ENCODE measurements at places on chromosomes 13 and 19.

DNA sequence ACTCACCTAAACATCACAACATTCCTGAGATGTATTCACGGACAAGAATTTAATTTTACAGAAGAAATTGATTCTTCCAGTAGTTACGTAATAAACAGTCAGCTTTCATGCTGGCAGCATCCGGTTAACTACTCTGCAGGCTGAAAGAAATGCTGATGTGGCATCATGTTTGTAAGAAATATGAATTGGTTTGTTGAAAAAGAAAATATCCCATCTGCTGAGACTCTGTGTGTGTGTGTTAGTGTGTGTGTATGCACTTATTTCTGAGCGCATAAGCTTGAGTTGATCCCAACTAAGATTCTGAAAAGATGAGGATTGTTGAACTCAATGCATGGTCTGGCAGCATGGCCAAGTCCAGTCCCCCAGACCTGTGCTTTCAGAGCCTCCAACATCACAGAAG lies 74.3 kb upstream of the FAM216B start:
- no peak for DNase-seq

GRCh38 chr19:33348301-33349010 lies 25.1 kb upstream of the CEBPG start:
- peak; percentile 70 for DNase-seq

- no peak for DNase-seq
Measured at GRCh38 chr19:47676811-47677210, 36.4 kb upstream of the EHD2 start.

- DNase-seq, result no peak
Measured at GRCh38 chr13:23858546-23858945, 30.7 kb downstream of the MIPEP start.

DNA sequence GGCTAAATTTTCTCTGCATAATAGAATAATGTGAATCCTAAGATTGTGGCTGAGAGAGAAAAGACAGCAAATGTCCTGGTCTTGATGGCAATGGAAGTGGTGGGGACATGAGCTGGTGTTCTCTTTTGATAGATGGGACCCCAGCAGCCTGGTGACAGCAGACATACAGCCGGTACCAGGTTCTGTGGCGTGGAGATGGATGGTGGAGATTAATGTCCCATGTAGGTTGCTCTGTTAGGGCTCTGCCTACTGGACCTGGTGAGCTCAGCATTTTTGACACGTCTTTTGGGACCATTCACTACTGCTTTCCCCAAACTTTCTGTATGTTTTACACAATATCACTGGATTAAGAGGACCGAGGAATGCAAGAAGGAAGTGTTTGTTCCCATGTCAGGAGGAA lies 8.2 kb upstream of the SIGLEC14 start:
- DNase-seq, result no peak

GRCh38 chr13:114115796-114116195 lies 16.6 kb downstream of the RASA3 start:
- DNase-seq, result no peak

DNA sequence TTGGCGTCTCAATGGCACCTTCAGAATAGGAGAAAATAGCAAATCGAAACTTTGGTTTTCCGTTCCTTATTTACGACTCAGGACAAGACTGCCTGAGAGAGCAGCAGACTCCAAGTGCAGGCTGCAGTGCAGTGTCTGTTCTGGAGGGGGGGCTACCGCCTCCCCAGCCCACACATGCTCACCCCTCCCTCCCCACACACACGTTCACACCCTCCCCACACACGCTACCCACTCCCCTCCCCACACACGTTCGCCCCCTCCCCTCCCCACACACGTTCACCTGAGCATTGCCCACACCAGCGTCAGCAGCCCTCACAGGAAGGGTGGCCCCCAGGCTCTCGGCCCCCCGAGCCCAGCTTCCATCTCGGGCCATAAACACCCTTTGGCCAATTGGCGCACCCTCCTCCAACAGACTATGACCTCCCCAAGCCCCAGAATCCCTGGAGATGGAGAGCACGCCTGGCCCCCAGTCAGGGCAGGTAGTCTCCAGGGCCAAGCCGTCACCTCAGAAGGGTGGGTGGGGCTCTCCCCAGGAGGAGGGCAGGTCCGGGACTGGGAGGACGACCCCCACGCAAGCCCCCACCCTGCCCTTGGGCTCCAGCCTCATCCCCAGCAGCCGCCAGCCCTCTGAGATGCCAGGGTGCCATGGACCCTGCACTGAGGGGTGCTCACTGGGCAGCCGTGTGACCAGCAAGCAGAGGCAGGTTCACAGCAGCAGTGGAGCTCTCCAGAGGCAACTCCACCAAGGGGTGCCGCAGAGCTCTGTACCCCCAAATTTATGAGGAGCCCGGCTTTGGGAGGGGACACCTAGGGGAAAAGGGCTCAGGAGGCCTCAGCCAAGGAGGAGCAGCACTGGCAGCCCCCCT lies 27.5 kb downstream of the RASA3 start:
- no peak for DNase-seq

GRCh38 chr13:69287050-69287698 lies 820.5 kb upstream of the ATXN8OS start:
- DNase-seq, result no peak

- peak; percentile 50 for DNase-seq
Measured at GRCh38 chr13:33519561-33520467, 234.3 kb upstream of the STARD13 start.

GRCh38 chr13:38514575-38514974 lies 164.9 kb downstream of the UFM1 start:
- no peak for DNase-seq

- DNase-seq, result no peak
Measured at GRCh38 chr19:8304841-8305621, 3.1 kb downstream of the CD320 start.

DNA sequence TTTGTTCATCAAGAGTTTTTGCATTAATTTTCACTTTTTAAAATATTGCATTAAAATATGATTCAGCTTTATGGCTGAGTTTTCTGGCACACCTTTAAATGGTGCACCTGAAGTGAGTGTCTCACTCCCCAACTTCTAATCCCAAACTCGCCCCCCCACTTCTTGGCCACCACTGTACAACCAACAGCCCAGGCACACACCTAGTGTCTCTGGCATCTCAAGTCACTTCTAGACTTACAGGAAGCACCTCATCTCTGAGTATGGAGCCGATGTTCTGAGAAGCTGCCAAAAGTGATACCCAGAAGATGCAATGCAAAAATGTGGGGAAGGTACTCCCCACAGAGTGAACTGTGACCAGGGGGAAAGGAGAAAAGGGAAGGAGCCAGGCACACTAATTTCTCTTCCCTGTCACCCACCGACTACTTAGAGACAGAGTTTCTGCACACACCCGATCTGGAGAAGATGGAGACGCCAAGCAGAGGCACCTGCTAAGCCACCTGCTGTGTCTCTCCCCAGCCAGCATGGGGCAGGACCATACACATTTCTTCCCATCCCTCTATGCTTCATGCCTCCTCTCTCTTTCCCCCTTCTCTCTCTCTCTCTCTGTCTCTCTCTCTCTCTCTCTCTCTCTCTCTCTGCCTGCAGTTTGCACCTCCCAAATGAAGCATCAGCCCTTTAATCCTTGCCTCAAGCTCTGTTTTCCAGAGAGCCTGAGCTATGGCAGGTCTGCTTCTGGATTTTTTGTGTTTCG lies 155.3 kb upstream of the ZNF507 start:
- no peak for DNase-seq

DNA sequence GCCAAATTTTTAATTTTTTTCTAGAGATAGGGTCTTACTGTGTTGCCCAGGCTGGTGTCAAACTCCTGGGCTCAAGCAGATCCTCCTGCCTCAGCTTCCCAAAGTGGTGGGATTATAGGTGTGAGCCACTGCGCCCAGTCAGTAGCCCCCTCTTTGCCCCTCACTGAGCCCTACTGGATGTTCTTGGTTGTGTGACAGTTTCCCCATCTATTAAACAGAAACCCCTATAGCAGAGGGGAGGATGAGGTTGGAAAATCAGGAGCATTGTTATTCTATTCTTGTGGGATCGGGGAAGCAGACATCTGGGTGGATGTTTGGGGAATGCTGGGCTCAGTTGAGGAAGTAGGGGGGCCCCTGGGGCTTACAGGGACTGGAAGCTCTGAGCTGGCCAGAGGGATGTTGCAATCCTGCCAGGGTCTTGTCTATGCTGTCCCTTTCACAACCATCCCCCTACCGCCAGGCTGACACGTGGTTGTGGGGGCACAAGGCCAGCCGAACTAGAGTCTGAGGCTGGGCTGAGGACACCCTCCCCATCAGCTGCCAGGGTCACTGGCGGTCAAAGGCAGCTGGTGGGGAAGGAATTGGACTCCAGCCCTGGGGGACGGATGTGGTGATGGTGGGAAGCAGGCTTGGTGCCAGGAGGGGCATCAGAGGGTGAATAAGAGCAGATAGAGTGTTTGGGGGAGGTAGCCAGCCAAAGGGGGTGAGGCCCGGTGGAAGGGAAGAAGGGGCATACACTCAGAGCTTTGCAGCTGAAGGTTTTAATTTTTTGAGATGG lies 10.9 kb downstream of the APOC1 start:
- DNase-seq, result peak; percentile 43

- DNase-seq, result no peak
Measured at GRCh38 chr13:98423417-98423816, 153.5 kb downstream of the STK24 start.

DNA sequence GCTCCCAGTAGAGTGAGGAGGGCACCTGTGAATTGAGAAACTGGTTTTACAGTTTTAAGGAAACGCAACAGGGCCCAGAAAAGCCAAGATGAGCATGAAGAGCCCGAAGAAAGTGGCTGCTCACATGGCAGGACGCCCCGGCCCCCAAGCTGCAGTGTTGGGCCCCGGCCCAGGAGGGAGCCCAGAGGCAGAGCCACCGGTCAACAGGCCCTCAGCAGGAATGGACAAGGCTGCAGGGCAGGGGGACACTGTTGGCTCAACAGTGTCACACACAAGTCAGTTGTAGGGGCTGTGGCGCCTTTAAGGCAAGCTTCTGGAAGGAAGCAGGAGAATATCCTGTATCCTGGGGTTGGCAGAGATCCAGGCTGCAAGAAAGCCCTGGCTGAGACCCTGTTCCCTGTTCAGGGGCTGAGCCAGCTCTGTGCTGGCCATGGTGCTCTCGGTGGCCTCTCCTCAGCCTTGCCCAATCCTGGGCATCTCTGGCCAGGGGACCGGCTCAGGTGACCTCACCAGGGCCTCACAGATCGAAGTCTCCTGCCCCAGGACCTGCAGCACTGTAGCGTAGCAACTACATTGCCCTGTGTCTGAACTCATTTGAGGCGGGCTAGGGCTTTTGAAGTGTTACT lies 28.0 kb downstream of the UPF1 start:
- DNase-seq, result no peak

DNA sequence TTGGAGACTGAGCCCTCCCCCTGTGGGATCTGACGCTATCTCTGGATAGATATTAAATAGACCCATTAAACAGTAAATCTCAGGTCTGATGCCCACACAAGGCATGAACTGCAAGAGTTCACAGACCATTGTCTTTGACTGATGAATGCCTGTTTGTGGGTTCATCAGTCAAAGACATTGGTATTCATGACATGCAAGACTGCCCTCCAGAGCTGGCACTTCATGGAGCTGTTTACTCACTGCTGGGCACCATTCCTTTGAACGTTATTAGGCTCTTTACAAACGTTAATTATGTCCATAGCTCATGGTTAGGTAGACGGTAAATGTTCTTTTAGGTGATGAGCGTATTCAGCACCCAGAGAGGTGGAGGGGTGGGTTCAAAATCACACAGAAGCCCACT lies 111.8 kb upstream of the PABPC3 start:
- DNase-seq, result no peak

- no peak for DNase-seq
Measured at GRCh38 chr19:30679789-30680188, 307.6 kb downstream of the ZNF536 start.

GRCh38 chr13:37326334-37326733 lies 220.9 kb upstream of the CSNK1A1L start:
- DNase-seq, result no peak

Data from M059J (cell line).